Dermis blood vessel endothelial cell (primary cell): ENCODE measurements at places on chromosomes 5 and 9. TPM values are rescaled to one million over a fixed set of nuclear protein-coding genes. Genes with fewer than 3 reads are reported as not detected.

DNA sequence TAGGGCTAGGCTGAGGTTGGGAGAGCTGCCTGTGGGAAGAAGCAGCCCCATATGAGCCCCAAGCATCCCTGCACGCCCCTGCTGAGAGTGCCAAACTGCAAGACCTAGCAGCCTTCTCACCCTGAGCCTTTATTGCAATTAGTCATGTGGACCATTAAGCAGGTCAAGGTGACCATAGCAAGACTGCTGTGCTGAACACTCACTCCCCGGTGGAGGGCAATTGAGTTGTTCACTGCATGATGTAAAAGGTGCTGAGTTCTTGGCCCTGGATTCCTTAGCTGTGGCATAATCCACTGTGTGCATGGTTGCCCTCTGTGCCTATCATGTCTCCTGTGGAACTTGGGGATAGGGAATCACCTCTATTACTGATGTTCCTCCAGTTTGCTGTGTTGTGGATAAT, 131.1 kb downstream of the FOXD1 start:
- DNase-seq = no peak

GRCh38 chr9:91150998-91151717, 210.6 kb downstream of the AUH start:
- no peak for DNase-seq

HBEGF gene
- 30.6 and 33.4 TPM in 2 replicates for total RNA-seq

- peak; percentile 69 for DNase-seq
Measured at GRCh38 chr5:76716456-76717157, 681 bp downstream of the F2R start.
